ENCODE measurements at places on chromosomes 6 and 20. TPM values are rescaled to one million over a fixed set of nuclear protein-coding genes. Genes with fewer than 3 reads are reported as not detected.

DNA sequence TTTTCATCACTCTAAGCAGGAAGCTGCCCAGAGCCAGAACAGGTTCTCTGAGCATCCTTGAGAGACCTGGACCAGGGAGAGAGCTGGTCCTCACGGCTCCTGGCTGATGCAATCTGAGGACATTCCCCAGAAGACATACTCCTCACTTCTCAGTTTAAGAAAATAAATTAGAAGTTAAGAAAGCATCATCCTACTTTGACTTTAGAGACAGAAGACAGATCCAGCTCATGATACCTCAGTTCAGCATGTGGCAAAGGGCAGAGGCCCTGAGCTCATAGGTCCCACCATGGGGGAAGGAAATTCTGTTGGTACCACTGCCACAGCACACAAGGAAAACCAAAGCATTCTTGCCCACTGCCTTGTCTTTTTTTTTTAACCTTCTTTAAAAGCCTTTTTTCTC, 378.1 kb upstream of the JARID2 start:
- H3K4me1 ChIP-seq = no peaks in the 10 kb centered on the region
- no peaks in the 10 kb centered on the region for H3K36me3 ChIP-seq
- no peak overlapping the region for H3K27ac ChIP-seq
- H3K4me3 ChIP-seq = no peak overlapping the region
- H3K27me3 ChIP-seq = no peaks in the 10 kb centered on the region
- DNase-seq = no peak

DNA sequence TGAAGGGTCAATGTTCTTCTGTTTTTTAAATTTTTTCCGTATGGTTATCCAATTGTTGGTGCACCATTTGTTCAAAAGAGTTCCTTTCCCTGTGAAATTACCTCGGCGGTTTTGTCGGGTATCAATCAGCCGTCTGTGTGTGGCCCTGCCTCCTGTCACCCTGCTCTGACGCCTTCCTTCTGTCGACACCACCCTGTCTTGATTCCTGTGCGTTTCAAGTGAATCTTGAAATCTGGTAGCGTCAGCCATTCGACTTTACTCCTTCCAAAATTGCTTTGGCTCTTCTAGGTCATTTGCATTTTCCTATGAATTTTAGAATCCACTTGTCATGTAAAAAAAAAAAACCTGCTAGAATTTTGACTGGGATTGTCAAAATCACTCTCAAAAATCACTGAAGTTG, 181.1 kb downstream of the CDH4 start:
- DNase-seq = no peak
- H3K27me3 ChIP-seq = peaks cover 78% of the 10 kb centered on the region
- H3K4me1 ChIP-seq = no peaks in the 10 kb centered on the region
- no peak overlapping the region for H3K4me3 ChIP-seq

GRCh38 chr6:88544986-88545612, 379.0 kb upstream of the CNR1 start:
- H3K27ac ChIP-seq = no peak overlapping the region
- H3K4me3 ChIP-seq = no peak overlapping the region
- H3K4me1 ChIP-seq = no peaks in the 10 kb centered on the region
- no peak for DNase-seq

Gene SLC35B2
- total RNA-seq = 43.7 TPM

Gene VSTM2L
- 30.1 TPM for total RNA-seq
